Stimulated activated CD8-positive, alpha-beta memory T cell treated with anti-CD3 and anti-CD28 coated beads, Interleukin-15, amount 100 ng/mL, for 1 hour (primary cell): ENCODE measurements at places on chromosomes 6 and 20.

DNA sequence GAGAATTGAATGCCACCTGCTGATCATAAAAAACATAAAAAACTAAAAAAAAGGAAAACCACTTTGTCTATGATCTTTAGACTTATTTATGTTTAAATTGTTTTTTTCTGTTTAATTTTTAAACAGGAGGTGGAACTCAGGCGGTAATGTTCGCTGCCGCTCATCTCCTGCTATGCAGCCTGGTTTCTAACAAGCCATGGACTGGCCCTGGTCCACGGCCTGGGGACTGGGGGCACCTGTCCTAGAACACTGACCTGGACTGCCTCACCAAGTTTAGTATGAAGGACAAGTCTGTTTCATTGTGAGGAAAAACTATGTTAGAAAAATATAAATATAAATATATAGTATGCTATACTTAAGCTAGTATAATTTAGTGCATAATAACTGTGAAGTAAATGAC, 27.0 kb upstream of the IFNGR1 start:
- DNase-seq = no peak

- no peak for DNase-seq
Observed at GRCh38 chr6:96611342-96611991, 48.5 kb downstream of the FHL5 start.

DNA sequence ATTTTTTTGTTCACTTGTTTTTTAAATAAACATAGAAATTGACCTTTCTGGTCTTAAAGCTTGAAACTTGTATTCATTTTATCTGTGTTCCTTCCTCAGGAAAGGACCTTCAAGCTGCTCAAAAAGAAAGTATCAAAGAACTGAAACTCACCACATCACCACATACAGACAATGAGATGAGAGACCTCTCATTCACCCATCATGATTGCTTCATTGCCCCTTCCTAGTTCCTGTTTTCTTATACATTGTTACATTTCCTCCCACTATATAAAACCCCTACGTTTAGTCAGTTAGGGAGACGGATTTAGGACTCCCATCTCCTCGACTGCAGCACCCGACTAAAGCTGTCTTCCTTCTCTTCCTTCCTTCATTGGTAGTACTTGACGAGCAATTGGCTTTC, 180.5 kb upstream of the OPRM1 start:
- no peak for DNase-seq

DNA sequence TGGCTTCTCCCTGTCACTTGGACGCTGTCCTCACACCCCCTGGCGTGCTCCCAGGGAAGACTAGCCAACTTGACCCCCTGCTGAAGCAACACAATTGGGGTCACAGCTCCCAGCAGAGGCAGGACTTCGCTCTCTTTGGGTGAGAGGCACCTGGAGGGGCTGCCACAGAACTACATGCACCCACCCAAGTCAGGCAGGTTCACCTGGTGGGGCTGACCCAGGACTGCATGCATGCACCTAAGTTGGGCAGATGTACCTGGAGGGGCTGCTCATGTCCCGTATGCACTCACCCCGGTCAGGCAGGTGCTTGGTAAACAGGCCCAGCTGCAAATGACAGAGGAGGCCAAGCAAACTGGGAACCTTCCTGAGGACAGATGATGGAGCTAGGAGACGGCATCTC, 154.3 kb upstream of the RPS6KA2 start:
- DNase-seq = no peak

DNA sequence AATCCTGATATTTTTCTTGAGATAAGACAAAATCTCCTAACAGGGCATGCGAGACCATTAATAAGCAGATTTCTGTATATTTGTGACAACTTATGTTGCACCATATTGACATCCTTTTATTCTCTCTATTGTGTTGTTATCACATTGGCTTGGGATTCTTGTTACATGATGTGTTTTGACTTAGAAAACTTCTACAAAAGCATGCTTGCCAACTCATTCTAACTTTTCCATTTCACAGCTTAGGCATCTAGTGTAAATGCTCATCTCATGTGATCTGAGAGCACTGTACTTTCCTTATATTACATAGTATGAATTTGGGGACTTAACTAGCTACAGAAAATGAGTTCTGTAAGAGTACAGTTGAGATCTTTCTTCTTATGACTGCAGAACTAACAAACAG, 1040.7 kb upstream of the ADGRB3 start:
- DNase-seq = no peak
